ENCODE measurements at places on chromosomes 7 and 10. TPM values are rescaled to one million over a fixed set of nuclear protein-coding genes. Genes with fewer than 3 reads are reported as not detected.

Gene DAGLB
- total RNA-seq: 38.1 TPM

Gene OLAH
- total RNA-seq: not detected

Gene TRIM50
- total RNA-seq: not detected

Gene KNDC1
- total RNA-seq: 1.2 TPM

Gene FAM20C
- 4.9 TPM for total RNA-seq

Gene SPDYE16
- not detected for total RNA-seq

Gene STEAP4
- 11.3 TPM for total RNA-seq

Gene CACNA2D1
- 10.4 TPM for total RNA-seq

Gene LUC7L2
- 88.8 TPM for total RNA-seq

Gene OPN1SW
- total RNA-seq: not detected

Gene DPP6
- not detected for total RNA-seq

Gene CUZD1
- total RNA-seq: 0.93 TPM

GRCh38 chr7:140285938-140286337, 109.2 kb upstream of the KDM7A start:
- no peak for DNase-seq

DNA sequence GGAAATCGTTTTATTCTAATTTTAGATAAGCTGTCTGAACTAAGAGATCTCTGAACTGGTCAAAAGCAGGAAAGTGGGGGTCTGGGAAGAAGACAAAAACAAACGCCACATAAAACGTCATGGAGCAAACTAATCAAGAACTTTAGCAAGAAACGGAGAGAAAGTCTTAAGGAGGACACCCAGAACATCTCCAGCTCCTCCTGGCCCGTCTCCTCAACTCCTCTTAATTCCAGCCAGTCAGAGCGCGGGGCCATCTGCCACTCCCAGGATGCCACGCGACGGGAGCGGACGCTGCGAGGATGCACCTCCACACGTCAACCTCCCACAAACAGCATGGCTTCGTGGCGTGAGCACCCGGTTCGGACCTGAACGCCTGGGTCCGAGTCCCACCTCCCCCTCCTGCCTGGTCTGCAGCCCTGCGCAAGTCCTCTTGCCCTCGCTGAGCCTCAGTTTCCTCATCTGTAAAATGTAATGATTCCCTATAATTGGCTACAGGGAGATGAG, 598 bp downstream of the MMS19 start:
- DNase-seq: peak; percentile 55

- DNase-seq: no peak
Observed at GRCh38 chr10:110285501-110285900, 19.2 kb downstream of the SMNDC1 start.

- DNase-seq: no peak
Observed at GRCh38 chr7:78770422-78771410, 682.8 kb downstream of the MAGI2 start.

- peak; percentile 76 for DNase-seq
Observed at GRCh38 chr7:29146057-29146706, at the start of gene CPVL. Gene CPVL (minus strand): TSS chr7:29146537. CDS start chr7:29121061, 25,476 bp downstream.

DNA sequence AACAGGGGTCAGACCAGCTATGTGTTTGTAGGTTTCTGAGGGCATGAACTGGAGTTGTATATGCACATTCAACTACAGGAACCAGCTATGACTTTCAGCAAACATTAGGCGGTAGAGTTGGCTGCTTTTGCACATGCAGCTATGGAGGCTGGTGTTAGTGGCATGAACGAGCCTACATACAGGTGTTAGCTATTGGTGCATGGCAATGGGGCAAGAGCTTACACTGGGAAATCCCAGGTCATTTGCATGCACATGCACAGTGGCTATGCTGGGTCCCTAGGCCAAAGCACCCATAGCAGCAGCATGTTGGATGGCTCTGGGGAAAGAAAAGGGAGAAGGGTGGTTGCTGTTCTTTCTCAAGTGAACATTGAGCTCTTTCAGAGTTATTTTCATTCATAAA, 1018.5 kb upstream of the PHF14 start:
- no peak for DNase-seq

DNA sequence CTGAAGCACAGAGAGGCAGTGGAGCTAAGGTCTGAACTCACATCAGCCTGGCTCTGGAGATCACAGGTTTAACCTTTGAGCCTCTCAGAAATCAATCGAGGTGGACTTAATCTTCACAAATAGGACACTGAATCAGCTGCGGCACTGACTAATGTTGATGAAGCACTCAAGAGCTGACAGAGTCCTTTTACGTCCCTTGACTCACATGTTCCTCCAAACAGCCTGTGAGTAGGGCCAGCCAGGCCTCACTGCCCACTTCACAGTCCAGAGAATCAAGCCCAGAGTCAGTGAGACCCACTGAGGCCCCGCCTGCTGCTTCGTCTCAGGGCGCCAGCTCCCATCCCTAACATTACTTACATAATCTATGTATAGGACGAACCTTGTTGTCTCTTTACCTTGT, 63.1 kb downstream of the TNS3 start:
- DNase-seq: no peak

GRCh38 chr7:52838981-52839411, 196.4 kb upstream of the POM121L12 start:
- no peak for DNase-seq

GRCh38 chr10:12588091-12588860, 238.9 kb downstream of the CAMK1D start:
- no peak for DNase-seq
